ENCODE measurements at places on chromosomes 6 and 20.

DNA sequence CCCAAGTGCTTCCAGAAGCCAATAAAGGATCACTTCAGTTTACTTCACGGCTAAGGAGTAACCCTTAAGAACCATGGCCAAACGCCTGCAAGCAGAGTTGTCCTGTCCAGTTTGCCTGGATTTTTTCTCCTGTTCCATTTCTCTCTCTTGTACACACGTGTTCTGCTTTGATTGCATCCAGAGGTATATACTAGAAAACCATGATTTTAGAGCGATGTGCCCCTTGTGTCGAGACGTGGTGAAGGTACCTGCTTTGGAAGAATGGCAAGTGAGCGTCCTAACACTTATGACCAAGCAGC is 2.5 kb downstream of the RFPL4B start:
- no peak for DNase-seq

DNA sequence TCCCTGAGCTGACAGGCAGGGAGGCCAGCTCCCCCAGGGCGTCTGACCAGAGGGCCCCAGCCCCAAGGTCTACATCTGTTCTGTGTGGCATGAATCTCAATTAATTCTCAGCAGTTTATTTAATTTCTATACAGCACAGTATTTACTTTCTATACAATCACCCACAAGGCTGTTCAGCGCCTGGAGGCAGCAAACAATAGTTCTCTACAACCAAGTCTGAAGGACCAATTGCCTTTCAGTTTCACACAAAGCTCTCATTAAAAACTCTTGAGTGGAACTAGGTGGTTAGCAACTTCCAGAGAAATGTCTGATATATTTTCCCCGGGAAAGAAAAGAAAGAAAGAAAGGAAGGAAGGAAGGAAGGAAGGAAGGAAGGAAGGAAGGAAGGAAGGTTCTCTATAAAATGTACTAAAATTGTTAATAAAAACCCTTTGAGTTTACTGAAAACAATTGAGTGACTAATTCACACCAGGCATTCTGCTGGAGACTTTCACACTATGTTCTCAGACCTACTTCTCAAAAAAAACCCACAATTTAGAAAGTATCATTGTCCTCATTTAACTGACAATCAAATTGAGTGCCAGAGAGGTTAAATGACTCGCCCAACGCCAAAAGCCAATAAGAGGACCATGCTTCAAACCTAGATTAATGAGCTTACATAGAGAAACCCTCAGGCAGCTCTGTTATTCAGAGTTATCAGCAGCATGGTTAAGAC is 62.5 kb downstream of the METTL24 start:
- no peak for DNase-seq

DNA sequence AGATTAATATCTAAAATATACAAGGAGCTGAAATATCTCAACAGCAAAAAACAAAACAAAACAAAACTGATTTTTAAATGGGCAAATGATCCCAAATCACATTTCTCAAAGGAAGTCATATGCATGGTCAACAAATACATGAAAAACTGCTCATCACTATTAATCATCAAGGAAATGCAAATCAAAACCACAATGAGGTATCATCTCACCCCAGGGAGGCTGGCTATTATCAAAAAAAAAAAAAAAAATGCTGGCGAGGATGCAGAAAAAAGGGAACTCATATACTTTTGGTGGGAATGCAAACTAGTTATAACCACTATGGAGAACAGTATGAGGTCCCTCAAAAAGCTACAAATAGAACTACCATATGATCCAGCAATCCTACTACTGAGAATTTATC is 34.6 kb downstream of the REPS1 start:
- no peak for DNase-seq

DNA sequence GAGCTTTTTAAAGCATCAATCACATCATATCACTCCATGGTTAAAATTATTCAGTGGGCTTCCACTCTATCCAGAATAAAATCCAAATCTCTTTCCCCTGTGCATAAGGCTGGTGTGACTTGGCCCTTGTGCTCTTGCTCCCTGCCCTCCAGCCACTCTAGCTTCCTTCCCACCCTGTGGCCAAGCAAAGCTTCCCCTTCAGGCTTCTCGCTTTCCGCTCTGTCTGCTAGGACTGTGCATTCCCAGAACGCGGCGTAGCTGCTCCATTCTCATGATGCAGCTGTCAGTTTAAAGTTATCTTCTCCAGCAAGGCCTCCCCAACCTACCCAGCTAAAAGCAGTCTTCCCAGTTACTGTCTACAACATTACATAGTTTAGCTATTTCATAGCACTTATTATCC is 19.4 kb upstream of the KCNK16 start:
- no peak for DNase-seq

GRCh38 chr20:40687384-40688128 is 1.5 kb downstream of the MAFB start:
- DNase-seq: peak; percentile 75

DNA sequence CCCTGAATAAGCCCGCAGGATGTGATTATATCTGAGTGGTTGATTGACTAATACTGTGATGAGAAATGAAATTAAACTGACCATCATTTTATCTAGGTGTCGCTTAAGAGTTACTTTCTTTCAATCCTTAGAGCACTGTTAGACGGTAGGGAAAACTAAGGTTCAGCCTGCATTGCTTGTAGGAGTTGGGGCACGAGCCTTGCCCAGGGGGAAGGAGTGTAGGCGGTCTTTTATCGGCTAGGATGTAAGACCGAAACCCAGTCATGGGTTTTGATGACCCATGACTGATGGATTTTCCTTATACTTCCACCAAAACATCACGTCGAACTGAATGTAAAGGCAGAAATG is 392 bp upstream of the TASP1 start:
- DNase-seq: no peak

- no peak for DNase-seq
Observed at GRCh38 chr6:111794727-111795452, 78.4 kb downstream of the FYN start.

GRCh38 chr6:138914701-138915100 is 73.4 kb downstream of the REPS1 start:
- no peak for DNase-seq

DNA sequence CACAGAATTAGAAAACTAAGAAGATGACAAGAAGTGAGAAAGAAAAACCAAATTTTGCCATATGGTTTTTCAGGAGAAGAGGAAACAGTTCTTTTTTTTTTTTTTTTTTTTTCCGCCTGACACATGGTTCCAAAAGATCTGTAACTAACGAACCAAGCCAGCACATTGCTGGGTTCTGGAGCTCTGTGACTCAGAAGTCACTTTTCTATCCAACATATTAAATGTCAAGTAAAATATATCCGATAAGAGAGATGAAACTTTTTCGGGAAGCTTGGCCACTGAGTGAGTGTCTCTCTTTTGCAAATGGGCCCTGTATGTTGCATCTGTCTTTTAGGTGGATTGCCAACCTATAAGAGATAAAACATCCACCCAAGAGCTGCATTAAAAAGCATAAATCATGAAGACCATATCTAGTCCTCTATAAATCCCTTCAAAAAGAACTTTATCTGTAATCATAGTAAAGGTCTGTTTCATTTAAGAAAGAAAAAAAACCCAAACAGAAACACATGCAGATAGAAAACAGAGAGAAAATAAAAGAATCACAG is 4.6 kb downstream of the METTL24 start:
- DNase-seq: no peak

- DNase-seq: no peak
Observed at GRCh38 chr6:46526607-46527006, 35.4 kb upstream of the RCAN2 start.

DNA sequence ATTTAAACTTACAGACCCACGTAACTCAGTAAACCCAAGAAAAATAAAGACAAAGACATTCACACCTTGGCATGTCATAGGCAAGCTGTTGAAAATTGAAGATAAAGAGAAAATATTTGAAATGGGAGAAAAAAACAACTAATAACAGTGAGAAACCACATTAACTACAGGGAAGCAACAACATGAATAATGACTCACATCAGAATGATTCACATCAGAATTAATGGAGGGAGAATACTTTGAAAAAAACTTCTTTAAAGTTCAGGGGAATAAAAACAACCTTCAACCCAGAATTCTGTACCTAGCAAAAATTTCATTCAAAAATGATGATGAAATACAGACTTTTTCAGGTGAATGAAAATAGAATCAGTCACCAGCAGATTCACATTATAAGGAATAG is 32.9 kb upstream of the SLC22A3 start:
- DNase-seq: no peak

DNA sequence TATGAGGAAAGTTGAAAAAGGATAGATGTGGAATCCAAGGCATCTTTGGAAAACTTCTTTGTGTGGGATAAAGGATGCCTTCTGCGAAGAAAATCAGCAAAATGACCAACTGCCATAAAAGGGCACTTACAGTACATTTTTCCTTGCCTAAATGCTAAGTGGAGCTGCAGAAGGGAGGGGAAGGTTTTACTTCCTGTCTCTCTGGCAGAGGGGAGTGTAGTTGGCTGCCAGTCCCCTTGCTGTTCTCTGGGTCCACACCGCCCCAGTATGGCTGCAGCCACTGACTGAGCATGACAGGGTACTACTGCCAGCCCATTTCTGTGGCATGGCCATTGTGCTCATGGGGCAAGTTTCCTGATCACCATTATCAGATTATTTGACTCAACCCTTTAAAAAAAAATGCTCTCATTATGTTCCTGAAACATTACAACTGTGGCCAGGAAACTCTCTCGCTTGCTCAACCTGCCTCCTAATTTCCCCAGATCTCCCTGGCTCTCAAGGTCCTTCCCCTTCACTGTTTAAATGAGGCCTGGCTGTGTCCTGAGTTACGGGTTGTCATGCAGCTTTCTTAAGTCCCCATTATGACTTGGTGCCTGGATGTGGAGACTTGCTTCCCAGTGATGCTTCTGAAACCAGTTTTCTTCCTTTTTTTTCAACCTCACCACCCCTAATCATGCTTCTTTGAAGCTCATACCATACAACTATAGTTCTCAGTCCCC is 34.5 kb upstream of the FAM184A start:
- DNase-seq: no peak

DNA sequence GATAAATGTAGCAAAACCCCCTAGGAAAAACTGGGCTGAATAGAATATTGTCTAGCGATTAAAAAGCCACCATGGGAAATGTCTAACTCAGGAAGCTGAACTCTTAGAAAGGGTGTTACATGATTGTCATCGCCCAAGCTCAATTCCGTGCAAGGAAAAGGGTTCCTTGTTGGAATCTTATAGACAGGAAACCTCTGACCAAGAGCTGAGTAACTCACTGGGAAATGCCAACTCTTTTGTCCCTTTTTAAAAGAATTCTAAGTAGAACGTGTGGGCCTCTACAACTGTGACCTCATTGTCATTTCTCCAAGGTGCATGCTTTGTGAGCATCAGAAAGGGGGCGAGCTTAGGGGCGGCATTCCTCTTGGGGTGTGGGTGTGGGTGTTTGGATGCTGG is 88.1 kb downstream of the SYNJ2 start:
- DNase-seq: no peak

DNA sequence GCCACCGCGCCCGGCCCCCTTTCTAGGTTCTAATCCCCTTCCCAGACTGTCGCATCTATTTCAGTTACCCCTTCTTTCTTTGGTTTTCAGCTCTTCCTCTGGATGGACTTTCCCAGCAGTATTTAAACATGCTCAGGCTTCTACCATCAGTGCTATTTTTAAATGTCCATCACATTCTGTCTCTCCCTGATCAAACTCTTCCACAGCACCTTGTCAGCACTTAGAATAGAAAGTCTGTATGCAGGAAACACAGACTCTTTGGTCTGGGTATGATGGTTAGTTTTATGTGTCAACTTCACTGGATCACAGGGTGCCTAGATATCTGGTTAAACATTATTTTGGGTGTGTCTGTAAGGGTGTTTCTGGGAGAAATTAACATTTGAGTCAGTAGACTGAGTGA is 297.8 kb upstream of the ECI2 start:
- DNase-seq: no peak

DNA sequence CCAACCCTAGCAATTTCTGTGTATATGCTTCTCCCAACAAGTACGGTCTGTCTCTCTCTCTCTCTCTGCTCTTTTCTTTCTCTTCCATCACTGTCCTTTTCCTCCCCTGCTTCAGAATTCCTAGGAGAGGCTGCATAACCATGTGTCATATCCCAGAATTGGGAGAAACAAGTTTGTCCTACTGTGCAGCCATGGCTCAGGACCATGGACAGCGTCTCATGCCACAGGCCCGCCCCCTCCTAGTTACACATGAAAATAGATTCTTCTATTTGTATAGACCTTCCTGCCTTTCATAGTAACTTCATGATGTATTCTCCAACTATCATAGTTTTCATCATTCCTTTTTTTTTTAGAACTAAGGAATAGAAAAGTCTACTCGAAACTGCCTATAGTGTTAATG is 98.0 kb downstream of the FNDC1 start:
- no peak for DNase-seq

GRCh38 chr20:14829906-14830305 is 492.5 kb upstream of the FLRT3 start:
- DNase-seq: no peak

DNA sequence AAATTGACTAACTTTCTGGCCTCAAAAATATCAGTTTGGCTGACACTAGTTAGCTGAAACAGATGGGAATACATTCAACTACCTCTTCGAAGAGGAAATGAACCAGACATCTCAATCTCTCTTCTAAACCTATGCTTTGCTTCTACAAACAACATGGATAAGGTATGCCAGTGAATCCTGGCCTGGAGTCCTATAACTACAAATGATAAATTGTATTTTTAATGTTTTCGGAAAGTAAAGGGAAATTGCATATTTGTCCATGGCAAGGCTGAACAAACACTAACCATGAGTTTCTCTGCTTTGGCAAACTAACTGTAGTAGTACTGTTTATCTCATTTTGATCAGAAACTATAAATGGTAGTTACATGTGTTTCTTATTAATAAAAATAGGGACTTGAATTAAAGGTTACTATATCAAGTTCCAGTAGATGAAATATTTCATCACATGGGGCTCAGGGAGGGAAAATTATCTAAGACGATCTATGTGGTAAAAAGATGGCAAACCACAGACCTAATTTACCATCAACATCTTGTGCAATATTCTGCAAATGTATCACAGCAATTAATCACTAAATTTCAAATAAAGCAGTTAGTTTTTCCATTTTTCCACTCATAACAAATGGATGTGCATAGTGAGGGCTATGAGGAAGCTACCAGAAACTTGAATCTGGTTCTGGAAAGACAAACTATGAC is 76.8 kb downstream of the COL12A1 start:
- no peak for DNase-seq

DNA sequence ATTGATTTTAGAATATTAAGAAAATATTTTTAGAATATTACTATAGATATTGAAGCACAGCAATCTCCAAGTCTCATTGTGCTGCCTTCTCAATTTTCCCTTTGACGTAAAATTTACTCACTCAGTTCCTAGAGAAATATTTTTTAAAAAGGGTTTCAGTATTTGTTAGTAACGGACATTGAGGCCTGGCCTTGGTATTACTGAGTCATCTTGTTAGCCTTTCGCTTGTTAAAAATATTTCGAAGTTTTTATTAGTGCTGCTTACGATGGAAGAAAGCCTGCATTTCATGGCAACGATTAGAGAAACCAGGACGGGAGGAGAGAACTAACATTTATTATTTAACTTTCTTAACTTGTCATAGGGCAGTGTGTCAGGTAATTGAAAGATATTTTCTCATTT is 82.2 kb downstream of the TIAM2 start:
- DNase-seq: no peak

- DNase-seq: no peak
Observed at GRCh38 chr6:40881501-40881900, 157.5 kb downstream of the UNC5CL start.

All from left hindlimb (tissue), 1 donor.